ENCODE measurements at places on chromosomes 7 and 10.

- H3K4me1 ChIP-seq: no peaks in the 10 kb centered on the region
- H3K36me3 ChIP-seq: no peaks in the 10 kb centered on the region
- H3K4me3 ChIP-seq: no peak overlapping the region
- DNase-seq: peak; percentile 17
- H3K27me3 ChIP-seq: no peaks in the 10 kb centered on the region
Observed at GRCh38 chr7:44285561-44285960, 39.8 kb downstream of the CAMK2B start.

- no peak overlapping the region for H3K4me3 ChIP-seq
- no peak for DNase-seq
- peaks cover 97% of the 10 kb centered on the region for H3K4me1 ChIP-seq
Observed at GRCh38 chr10:79266084-79266483, 81.2 kb upstream of the PPIF start.

GRCh38 chr10:3926675-3927525 lies 141.9 kb upstream of the KLF6 start:
- H3K4me3 ChIP-seq: no peak overlapping the region
- no peaks in the 10 kb centered on the region for H3K36me3 ChIP-seq
- DNase-seq: no peak
- H3K4me1 ChIP-seq: no peaks in the 10 kb centered on the region
- H3K27ac ChIP-seq: no peak overlapping the region

DNA sequence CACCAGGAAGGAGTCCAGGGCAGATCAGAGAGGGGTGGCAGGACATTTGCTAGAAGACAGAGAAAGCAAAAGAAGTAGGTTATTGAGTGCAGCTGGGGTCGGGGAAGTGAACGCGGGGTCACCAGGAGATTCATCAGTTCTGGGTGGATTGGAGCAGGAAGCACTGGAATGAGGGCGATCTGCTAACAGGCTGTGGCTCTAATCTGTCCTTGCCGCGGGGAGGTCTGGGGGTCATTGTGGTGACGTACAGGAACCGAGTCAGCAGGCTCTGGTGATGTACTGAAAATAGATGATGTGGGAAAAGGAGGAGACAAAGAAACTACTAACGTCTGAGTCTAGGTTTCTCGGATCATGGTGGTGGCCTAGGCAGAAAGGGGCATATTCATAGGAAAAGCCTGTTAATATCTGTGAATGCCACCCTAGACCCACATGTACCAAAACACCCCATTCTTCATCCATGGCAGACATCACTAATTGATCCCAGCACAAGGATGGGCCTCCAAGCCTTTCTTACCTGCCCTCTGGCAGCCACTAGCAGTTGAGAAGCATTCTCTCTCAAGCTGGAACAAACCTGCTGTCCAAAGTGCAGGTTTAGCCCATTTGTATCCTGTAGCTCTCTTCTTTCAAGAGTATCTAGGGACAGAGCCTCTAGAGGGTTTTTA lies 134.5 kb downstream of the C10orf105 start:
- no peak overlapping the region for H3K4me3 ChIP-seq
- H3K27me3 ChIP-seq: peaks cover 3% of the 10 kb centered on the region
- no peaks in the 10 kb centered on the region for H3K4me1 ChIP-seq
- no peak overlapping the region for H3K27ac ChIP-seq

DNA sequence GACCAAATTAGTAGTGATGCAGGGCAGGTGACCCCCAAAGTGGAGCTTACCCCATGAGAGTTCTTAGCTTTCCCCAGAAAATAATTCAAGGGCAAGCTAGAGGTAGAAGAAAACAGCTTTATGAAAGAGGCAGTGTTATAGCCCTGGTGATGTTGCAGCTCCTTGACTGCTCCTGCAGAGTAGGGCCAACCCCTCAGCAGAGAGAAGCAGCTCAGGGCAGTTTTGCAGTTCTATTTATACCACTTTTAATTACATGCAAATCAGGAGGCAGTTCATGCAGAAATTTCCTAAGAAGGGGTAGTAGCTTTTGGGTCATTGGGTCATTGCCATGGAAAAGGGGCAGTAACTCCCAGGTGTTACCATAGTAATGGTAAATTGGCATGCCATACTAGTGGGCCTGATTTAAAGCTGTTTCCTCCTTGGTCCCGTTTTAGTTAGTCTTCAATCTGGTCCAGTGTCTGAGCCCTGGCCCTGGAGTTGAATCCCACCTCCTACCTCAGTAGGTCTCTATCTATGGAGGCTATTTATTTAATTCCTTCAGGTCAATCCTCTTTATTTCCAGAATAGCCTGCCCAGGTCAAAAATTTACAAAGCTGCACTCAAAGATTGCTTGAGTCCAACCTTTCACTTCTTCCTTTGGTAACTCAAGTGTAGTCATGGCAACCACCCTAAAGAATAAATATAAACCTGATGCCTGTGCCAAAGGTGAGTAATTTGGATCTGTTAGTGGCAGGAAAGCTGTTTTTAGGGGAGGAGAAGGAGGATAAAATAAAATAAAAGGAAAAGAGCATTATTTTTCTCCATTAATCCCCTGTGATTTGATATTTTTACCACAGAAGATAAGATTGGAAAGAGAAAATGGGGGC lies 29.5 kb downstream of the PLXDC2 start:
- H3K36me3 ChIP-seq: no peaks in the 10 kb centered on the region

GRCh38 chr10:61136139-61136538 lies 192.2 kb upstream of the RHOBTB1 start:
- no peak for DNase-seq
- no peaks in the 10 kb centered on the region for H3K27me3 ChIP-seq
- H3K4me1 ChIP-seq: peaks cover 9% of the 10 kb centered on the region
- H3K27ac ChIP-seq: no peak overlapping the region
- H3K4me3 ChIP-seq: no peak overlapping the region

DNA sequence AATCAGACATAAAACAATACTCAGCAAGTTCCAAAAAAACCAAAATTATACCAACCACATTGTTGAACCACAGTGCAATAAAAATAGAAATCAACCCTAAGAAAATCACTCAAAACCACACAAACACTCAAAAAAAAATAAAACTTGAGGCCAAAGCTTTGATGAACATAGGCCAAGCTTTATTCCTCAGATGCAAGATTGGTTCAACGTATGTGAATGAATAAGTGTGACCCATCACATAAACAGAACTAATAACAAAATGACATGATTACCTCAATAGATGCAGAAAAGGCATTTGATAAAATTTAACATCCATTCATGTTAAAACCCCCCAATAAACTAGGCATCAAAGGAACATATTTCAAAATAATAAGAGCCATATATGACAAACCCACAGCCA lies 506.1 kb upstream of the FZD8 start:
- H3K27ac ChIP-seq: no peak overlapping the region
- no peaks in the 10 kb centered on the region for H3K27me3 ChIP-seq

DNA sequence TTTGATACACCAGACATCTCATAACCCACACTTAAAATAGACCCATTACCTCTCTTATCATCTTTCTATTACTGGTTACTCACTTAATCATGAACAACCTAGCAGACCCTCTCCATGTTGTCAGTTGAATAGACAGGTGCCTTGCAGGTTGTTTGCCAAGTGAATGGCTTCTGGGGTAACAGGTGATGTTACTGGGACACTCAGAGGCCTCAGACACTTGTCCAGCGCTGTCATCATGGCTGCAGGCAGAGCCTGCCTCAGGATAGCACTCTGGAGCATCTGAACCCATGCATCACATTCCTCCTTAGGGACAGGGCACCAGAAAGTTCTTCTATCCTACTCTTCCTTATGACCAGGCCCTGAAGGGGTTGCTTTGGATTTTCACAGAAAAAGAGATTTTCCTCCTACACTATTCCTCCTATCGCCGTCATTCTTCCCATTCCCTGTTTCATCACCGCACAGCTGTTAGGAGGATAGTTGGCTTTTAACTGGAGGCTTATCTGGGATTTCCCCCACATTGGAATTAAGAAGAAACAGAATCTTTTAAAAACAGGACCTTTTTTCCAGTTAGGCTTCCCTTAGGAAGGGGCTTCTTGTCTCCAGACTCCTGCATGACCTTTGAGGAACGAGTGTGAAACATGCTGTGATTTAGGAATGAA lies 182.1 kb downstream of the VTI1A start:
- DNase-seq: no peak
- no peak overlapping the region for H3K4me3 ChIP-seq
- H3K4me1 ChIP-seq: peaks cover 4% of the 10 kb centered on the region
- H3K36me3 ChIP-seq: no peaks in the 10 kb centered on the region

- H3K36me3 ChIP-seq: no peaks in the 10 kb centered on the region
- H3K27me3 ChIP-seq: no peaks in the 10 kb centered on the region
- no peak for DNase-seq
Observed at GRCh38 chr10:79072041-79072441, 3.3 kb downstream of the ZMIZ1 start.

DNA sequence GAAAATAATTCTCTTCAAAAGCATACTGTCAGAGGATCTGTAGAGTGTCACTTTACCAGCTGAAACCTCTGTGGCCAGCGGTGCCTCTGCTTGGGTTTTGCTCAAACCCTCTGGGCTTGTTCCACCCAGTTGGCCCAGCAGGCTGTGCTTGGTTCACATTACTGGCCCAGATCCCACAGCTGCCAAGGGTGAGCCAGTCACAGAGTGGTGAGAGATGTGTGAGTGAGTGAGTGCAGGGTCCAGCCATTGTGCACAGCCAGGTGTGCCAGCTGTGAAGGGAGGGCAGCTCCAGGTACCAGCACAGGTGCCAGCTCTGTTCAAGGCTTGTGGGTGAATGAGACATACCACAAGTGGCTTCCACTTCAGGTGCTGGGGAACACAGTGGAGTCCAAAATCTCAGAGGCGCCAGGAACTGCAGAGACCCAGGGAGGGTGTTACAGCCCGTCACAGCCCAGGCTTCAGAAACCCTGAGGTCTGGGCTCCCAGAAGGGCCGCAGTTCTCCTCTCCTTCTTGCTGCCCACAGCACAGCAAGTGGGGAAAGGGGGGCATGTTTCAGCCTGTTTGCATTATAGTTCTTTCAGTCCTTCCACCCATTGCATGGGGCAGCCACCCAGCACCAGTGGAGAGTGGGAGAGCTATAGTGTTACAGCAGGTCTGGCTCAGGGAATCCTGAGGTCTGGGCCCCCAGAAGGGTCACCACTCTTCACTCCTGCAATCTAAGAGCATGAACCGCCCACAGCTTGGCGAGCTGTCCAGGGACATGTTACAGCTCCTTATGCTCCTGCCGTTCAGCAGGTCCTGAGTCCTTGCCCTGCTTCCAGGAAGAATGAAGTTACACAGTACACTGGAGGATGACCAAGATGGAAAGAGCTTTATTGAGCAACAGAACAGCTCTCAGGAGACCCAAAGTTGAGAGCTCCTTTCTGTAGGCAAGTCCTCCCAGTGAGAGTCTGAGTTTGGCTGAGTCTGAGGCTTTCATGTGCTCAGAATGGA lies 931.7 kb upstream of the SORCS1 start:
- DNase-seq: peak; percentile 56
- H3K4me1 ChIP-seq: no peaks in the 10 kb centered on the region
- no peaks in the 10 kb centered on the region for H3K36me3 ChIP-seq
- no peaks in the 10 kb centered on the region for H3K27me3 ChIP-seq
- H3K4me3 ChIP-seq: no peak overlapping the region

- H3K4me3 ChIP-seq: no peak overlapping the region
- H3K36me3 ChIP-seq: no peaks in the 10 kb centered on the region
- no peaks in the 10 kb centered on the region for H3K4me1 ChIP-seq
- DNase-seq: no peak
- H3K27ac ChIP-seq: no peak overlapping the region
Observed at GRCh38 chr10:20369863-20370736, 527.0 kb downstream of the NEBL start.

GRCh38 chr7:107180378-107180777 lies 11.6 kb downstream of the HBP1 start:
- peaks cover 4% of the 10 kb centered on the region for H3K36me3 ChIP-seq
- no peak for DNase-seq
- peaks cover 45% of the 10 kb centered on the region for H3K4me1 ChIP-seq
- H3K27ac ChIP-seq: no peak overlapping the region
- no peaks in the 10 kb centered on the region for H3K27me3 ChIP-seq
- H3K4me3 ChIP-seq: no peak overlapping the region

DNA sequence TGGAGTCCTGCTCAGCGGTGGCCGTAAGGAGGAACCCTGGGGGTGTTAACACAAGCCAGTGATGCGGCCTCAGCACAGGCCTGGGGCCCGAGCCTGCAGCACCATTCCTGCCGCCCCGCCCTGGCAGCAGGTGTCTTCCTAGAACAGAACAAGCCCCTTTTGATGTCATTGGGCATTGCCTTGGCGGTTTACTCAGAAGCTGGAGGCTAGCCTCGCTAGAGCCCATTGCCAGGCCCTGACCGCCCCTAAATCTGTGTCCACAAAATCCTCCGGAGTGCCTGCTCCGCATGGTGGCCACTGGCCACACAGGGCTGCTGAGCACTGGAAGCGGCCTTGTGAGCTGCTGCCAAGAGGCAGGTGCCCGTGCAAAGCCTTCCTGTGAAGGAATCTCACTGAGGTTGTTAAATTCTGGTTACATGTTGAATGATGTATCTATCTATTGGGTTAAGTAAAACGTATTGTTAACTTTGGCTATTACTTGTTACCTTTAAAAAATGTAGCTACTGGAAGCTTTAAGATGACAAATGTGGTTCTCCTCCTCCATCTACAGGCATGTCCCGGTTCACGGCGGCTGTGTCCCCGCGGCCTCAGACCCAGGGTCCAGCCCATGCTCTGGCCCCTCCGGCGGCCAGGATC lies 1.2 kb upstream of the INPP5A start:
- peak; percentile 13 for DNase-seq
- H3K4me1 ChIP-seq: peaks cover 46% of the 10 kb centered on the region
- peak overlapping the region; percentile 71 for H3K4me3 ChIP-seq
- H3K27me3 ChIP-seq: no peaks in the 10 kb centered on the region
- peak overlapping the region; percentile 88 for H3K27ac ChIP-seq

DNA sequence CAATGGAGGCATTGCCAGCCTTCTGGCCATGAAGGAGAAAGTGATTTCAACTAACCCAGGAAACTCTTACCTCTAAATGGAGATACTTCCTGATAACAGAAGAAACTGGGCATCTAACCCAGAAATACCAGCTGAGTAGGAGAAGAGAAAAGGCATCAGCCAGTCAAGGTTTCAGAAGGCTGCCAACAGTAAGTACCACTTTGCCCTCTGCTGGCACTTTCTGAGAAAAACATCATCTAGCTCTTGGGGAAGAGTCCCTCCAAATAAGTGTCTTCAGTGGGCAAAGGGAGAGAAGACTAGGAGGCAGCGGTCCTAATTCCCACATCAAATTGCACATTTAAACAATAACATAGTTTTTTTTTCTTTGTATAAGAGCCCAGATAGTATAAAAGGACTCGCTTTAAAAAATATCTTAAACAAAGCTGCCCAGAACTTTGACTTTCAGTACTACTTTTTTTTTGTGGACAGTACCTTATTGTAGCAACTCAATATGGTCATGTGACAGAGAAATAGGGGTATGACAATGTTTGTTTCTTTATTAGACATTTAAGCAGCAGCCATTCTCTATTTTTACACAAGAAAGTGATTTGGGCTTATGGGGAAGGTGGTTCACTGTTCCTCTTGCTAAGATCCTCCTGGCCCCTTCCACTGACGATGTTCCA lies 157.3 kb downstream of the CTTNBP2 start:
- H3K27ac ChIP-seq: no peak overlapping the region
- no peak overlapping the region for H3K4me3 ChIP-seq
- DNase-seq: no peak
- H3K27me3 ChIP-seq: no peaks in the 10 kb centered on the region
- no peaks in the 10 kb centered on the region for H3K4me1 ChIP-seq
